ENCODE measurements at places on chromosomes 16 and 17. TPM values are rescaled to one million over a fixed set of nuclear protein-coding genes. Genes with fewer than 3 reads are reported as not detected.

DNA sequence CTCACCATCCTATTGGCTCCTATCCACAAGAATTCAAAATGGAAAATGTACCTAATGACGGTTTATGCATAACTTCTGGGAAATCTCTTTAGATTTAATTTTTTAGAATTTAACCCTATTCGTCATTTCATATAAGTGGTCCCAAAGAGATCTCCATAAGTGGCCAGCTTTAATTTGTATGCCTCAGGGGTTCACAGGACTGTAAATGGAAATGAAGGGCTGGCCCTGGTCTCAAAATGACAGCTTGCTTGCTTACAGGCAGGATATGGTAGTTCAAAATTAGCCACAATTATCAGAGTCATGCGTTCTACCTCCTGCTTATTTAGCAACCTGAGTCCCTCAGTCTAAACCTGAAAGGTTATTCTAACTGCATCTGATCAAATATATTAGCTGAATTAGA is 6.6 kb upstream of the NACA2 start:
- no peak for DNase-seq

DNA sequence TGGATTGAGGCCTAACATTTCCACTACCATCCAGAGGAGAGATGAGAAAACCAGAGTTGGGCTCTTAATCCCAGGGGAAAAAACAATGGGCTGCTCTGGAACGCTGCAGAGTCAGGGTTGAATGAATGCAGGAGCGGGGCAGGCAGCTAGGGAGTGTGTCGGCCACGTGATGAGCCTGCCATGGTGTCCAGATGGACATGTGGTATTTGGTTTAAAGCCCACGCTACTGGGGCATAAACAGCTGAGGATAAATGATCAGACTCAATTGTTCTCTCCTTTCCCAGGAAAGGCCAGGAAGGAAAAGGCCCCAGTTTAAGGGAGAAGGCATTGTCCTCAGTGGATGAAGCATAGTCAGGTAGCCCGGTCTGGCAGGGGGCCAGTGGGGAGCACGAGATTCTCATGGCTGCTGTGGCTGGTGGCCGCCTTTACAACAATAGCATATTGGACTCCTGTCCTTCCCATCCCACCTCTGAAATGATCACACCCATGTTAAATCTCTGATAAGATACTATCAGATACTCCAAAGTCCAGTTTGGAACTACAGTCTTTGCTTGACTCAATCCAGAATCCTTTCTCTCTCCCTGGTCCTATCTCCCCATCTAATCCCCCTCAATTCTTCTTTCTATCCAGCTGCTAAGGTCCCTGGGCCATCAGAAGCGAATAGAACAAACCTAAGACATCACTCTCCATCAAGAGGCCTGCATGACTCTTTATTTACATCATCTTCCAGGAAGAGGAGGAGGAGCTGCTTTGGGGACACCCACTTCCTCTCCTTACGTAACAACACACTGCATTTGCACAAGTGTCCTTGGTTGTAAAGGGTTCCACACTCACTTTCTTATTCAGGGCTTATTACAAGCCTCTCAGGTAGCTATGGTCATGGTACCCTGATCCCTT is 20.4 kb downstream of the CA4 start:
- DNase-seq, result no peak

DNA sequence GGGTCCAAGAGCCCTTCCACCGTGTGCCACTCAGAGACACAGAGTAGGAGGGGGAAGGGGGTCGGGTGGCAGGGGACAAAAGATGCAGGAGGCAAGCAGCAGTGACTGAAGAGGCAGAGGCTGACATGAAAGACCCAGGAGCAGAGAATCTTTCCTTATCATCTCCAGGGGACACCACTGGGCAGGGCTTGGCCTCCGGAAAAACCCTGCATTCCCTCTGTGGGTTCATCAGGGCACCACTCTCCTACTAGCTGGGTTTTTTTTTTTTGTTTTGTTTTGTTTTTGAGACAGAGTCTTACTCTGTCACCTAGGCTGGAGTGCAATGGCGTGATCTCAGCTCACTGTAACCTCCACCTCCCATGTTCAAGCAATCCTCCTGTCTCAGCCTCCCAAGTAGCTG is 2.1 kb upstream of the STX4 start:
- no peak for DNase-seq

- DNase-seq, result no peak
Observed at GRCh38 chr17:19733953-19734526, 14.1 kb downstream of the ALDH3A1 start.

DNA sequence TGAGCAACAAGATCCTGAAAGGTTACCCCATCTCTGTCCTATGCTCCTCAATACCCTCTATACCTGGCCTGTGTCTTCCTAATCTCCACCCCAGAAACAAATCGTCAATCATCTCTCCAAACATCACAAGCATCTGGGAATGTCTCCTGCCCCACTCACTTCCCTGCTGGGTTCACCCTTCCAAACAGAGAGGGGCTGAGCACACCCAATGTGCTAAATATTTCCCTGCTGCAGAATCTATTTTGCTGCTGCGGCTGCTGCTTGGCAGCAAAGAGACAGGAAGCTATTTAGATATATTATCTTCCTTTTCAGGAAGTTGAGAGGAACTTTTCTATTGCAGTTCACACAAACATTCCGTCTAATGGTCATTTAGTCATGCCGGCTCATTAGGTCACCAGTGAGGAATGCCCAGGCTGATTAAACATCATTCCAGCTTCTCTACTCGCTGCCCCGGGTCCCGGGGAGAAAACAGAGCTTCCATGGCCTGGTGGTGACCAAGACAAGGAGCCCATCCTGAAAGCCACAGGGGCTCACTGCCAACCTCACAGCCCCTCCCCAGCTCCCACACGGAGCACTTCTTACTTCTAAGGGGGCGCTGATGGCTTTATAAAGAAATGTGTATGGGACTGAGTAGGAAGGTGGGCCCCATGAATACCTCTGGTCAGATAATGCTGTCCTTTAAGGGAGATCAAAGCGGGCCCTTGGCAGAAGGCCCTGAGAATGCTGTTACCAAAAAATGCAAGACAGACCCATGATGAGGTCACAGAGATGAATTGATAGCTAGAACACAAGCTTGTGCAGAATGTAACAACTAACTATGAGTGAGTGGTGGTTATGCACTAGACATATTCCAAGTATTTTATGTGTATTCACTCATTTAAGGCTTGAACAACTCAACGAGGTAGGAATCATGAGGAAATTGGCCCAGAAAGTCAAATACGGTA is 218.3 kb downstream of the SOX9 start:
- no peak for DNase-seq

GRCh38 chr17:4074831-4075495 is 67.9 kb downstream of the ZZEF1 start:
- DNase-seq, result no peak

GRCh38 chr17:41895617-41896016 is 23.1 kb downstream of the ACLY start:
- no peak for DNase-seq

DNA sequence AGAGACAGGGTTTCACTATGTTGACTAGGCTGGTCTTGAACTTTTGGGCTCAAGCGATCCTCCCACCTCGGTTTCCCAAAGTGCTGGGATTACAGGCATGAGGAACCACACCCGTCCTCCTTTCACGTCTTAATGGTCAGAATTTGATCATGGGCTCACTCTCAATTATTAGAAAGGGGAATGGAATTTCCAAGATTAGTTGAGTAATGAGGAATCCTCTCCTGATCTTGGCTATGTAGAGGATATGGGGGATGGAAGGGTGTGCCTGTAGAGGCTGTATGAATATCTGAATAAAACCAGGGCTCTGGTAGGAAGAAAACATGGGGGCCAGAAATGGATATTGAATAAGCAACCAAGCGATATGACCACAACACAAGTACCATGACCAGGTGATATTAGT is 25.9 kb upstream of the SMURF2 start:
- DNase-seq, result no peak

PNMT gene
- not detected for total RNA-seq

PLXDC1 gene
- total RNA-seq, result 2.9 TPM

PPP1R27 gene
- total RNA-seq, result not detected

All from CD8-positive, alpha-beta memory T cell (primary cell).